Brain pericyte (primary cell): ENCODE measurements at places on chromosomes 12 and 14.

DNA sequence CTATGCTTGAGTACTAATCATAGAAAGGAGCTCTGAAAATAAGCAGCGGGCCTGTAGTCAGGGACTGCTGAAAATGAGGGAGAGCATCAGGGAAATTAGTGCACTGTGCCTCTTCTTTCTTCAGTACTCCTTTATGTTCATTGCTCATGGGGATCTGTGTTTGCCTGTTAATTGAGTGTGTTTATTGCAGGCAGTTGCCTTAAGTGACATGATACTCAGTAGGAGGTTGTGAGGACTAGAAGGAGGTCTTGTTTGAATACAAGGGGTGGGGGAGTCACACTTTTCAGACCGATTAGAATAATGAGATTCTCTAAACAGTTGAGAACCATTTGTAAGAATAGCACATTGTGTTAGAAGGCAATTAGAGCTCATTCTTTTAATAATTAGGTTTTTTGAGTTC, 102.6 kb upstream of the SLCO1C1 start:
- DNase-seq = no peak

GRCh38 chr14:23379366-23380196, 2.7 kb downstream of the CMTM5 start:
- no peak for DNase-seq

GRCh38 chr12:52822771-52823510, 9.0 kb upstream of the KRT4 start:
- DNase-seq = no peak

- DNase-seq = no peak
Observed at GRCh38 chr12:128970941-128971340, 117.7 kb downstream of the GLT1D1 start.

GRCh38 chr14:77647853-77648252, 31.4 kb upstream of the SPTLC2 start:
- no peak for DNase-seq

- DNase-seq = no peak
Observed at GRCh38 chr12:82554529-82554928, 132.2 kb upstream of the TMTC2 start.

DNA sequence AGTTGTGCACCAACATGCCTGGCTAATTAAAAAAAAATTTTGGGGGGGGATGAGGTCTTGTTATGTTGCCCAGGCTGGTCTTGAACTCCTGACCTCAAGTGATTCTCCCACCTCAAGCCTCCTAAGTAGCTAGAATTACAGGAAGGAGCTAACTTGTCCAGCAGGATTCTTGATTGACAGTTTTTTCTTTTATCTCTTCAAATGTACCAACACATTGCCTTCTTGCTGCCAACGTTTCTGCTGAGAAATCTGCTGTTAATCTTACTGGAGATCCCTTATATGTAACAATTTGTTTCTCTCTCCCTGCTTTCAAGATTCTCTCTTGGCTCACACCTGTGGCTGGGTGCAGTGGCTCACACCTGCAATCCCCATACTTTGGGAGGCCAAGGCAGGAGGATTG, 22.4 kb upstream of the MARK3 start:
- no peak for DNase-seq
